ENCODE measurements at places on chromosomes 1 and 21.
A peak's percentile ranks its signal among the peaks of the same experiment; 100 is the strongest.

DNA sequence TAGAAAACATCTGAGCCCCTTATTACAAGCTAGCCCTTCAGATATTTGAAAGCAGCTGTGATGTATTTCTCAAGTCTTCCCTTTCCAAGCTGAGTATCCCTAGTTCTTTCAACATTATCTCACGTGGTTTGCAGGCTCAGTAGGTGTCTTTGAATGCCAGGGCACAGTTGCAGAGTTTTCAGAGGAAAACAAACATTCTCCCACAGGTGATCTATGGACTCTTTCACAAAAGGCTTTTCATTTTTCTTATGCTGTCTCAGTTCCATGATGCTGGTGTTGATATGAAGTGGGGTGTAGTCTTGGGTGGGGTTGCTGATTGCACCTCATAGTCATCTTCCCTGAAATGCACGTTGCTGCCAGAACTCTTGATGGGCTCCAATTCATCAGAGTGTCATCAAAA is 17.3 kb downstream of the CACNA1E start:
- no peaks in the 10 kb centered on the region for H3K27me3 ChIP-seq
- no peaks in the 10 kb centered on the region for H3K4me1 ChIP-seq
- H3K4me3 ChIP-seq: no peak overlapping the region
- no peaks in the 10 kb centered on the region for H3K36me3 ChIP-seq
- DNase-seq: no peak

DNA sequence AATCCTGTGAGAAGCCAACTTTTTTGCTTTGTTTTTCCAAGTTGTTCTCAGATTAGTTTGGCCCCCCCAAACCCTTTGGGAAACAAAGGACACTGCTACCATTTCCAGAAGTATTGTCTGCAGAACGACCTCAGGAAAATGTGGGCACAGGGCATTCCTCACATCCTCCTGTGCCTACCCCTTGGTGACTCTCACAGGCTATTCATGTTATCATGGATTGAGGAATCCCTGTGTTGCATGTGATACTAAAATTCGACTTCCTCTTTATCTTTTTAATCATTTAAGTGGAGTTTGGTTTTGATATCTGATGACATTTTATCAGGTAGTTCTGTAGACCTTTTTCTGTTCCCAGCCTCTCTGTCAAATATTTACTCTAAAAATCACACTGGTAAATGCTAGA is 184.5 kb downstream of the FASLG start:
- no peak for DNase-seq
- H3K4me3 ChIP-seq: no peak overlapping the region
- no peaks in the 10 kb centered on the region for H3K4me1 ChIP-seq

DNA sequence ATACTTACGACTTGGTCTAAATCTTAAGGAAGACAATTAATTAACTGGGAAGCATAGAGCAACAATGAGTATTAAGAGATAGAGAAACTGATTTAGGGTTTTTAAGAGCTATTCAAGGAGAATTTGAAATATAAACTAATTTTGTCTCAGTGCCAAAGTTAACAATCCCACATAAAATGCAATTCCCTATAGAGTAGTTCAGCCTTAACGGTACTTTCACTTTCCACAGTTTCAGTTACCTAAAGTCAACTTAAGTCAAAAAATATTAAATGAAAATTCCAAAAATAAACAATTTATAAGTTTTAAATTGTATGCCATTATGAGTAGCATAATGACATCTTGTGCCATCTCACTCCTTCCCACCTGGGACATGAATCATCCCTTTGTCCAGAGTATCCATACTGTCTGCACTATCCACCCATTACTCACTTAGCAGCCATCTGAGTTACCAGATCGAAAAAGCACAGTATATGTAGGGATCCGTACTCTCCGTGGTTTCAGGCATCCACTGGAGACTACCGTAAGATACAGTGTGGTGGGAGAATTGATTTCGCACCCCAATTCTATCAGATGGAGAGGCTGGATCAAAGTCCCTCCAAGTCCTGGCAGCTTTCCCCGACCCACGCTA is 4.8 kb upstream of the SARS1 start:
- peaks cover 20% of the 10 kb centered on the region for H3K4me1 ChIP-seq
- no peaks in the 10 kb centered on the region for H3K36me3 ChIP-seq
- DNase-seq: no peak
- H3K27me3 ChIP-seq: no peaks in the 10 kb centered on the region
- H3K4me3 ChIP-seq: no peak overlapping the region

GRCh38 chr1:160410406-160411005 is 10.1 kb downstream of the VANGL2 start:
- no peak overlapping the region for H3K4me3 ChIP-seq
- no peaks in the 10 kb centered on the region for H3K36me3 ChIP-seq
- DNase-seq: no peak
- H3K4me1 ChIP-seq: no peaks in the 10 kb centered on the region
- H3K27me3 ChIP-seq: no peaks in the 10 kb centered on the region

GRCh38 chr1:224640587-224640986 is 24.5 kb downstream of the CNIH3 start:
- no peaks in the 10 kb centered on the region for H3K27me3 ChIP-seq
- no peaks in the 10 kb centered on the region for H3K36me3 ChIP-seq
- DNase-seq: no peak
- H3K4me1 ChIP-seq: peaks cover 43% of the 10 kb centered on the region
- H3K4me3 ChIP-seq: no peak overlapping the region
- no peak overlapping the region for H3K27ac ChIP-seq

- H3K36me3 ChIP-seq: no peaks in the 10 kb centered on the region
- DNase-seq: no peak
- no peaks in the 10 kb centered on the region for H3K27me3 ChIP-seq
- H3K4me1 ChIP-seq: no peaks in the 10 kb centered on the region
- H3K27ac ChIP-seq: no peak overlapping the region
- no peak overlapping the region for H3K4me3 ChIP-seq
Measured at GRCh38 chr1:55512466-55512865, 297.3 kb upstream of the USP24 start.

DNA sequence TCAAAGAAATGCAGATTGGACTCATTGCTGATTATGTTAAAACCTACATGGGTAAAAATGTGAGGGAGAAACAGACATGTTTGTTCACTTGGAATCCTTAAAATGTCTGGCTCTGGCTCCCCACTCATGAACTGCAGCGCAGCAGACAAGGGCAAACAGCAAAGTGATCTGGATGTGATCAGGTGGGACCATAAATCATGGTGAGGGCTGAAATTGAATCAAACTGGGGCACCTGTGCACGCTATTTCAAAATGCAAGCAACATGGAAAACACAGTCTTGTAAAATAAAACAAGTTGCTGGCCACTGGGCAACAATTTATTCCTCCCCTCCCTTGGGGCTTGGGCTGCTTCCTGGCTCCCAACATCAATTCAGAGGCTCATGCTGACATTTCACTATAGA is 373.4 kb downstream of the SEC16B start:
- no peak overlapping the region for H3K4me3 ChIP-seq
- H3K27me3 ChIP-seq: no peaks in the 10 kb centered on the region
- no peaks in the 10 kb centered on the region for H3K4me1 ChIP-seq
- DNase-seq: no peak
- no peak overlapping the region for H3K27ac ChIP-seq

- no peaks in the 10 kb centered on the region for H3K27me3 ChIP-seq
- H3K27ac ChIP-seq: peak overlapping the region; percentile 53
- no peaks in the 10 kb centered on the region for H3K36me3 ChIP-seq
- peaks cover 13% of the 10 kb centered on the region for H3K4me1 ChIP-seq
- DNase-seq: no peak
- H3K4me3 ChIP-seq: no peak overlapping the region
Measured at GRCh38 chr1:34406377-34406776, 229.7 kb downstream of the C1orf94 start.

DNA sequence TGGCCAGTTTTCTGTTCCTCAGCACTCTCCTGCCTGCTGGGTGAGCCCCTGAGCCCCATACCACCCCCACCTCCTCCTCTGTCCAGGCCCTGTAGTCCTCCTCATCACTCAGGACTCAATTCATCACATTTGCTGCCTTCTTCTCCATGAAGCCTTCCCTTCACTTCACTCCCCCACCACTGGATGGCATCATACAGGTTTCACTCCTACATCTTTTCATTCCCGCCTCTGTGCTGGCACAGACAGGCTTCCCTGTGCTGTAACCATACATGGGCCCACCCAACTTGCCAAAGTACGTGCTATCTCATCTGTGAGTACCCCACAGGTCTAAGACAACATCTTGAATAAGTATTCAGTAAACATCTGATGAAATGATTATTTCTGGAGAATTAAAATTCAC is 56.9 kb downstream of the SLC45A1 start:
- peaks cover 70% of the 10 kb centered on the region for H3K4me1 ChIP-seq
- H3K27me3 ChIP-seq: no peaks in the 10 kb centered on the region
- DNase-seq: peak; percentile 25
- no peaks in the 10 kb centered on the region for H3K36me3 ChIP-seq
- peak overlapping the region; percentile 83 for H3K27ac ChIP-seq

DNA sequence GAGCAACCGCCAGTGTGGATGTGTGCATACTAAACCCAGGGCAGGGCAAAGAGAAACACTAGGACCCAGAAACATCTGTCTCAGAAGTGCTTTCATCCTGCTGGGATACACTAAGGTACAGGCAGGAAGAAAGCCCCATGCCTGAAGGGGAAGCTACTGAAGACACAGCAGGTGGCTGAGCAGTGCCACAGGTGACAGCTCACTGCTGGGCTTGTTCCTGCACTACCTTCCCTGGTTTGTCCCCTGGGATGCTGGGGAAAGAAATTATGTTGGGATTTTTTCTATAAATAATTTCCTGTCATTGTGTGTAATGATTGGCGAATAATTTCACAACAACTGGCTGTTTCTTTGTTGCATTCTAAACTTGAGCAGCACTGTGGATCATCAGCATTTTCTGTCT is 245.3 kb upstream of the RAB4A start:
- H3K36me3 ChIP-seq: no peaks in the 10 kb centered on the region
- DNase-seq: no peak
- H3K4me3 ChIP-seq: no peak overlapping the region
- no peaks in the 10 kb centered on the region for H3K27me3 ChIP-seq

DNA sequence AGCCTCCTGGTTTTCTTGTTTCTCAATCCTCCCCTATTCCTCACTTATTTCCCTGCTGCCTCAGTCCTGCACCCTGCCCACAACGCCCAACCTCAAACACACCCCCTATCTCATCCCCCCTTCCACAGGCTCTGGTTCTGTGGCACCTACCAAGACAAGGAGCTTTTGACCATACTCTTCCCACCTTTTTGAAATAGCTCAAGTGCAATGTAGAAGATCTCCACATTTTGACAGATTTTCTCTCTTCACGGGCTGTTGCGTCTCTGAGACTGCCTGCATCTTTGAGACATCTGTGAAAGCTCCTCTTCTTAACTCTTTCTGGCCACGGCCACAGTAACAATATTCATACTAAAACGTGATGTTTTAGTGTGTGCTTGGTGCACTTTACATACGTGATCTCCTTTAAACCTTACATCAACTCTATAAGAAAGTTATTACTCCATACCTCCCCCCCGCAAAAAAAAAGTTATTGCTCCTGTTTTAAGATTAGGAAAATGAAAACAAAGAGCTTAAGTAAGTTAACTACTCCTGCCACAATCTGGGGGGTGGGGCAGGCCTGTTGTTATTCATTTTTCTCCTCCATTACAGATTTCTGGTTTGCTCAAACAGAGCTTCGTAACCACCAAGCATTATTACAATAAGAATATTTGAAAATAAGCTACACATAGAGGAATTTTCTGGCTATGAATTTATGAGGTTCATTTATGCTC is 1.8 kb upstream of the SERBP1 start:
- H3K36me3 ChIP-seq: no peaks in the 10 kb centered on the region
- peaks cover 11% of the 10 kb centered on the region for H3K4me1 ChIP-seq
- H3K4me3 ChIP-seq: no peak overlapping the region
- H3K27ac ChIP-seq: no peak overlapping the region

GRCh38 chr1:17531682-17532487 is 7.6 kb upstream of the ARHGEF10L start:
- peak overlapping the region; percentile 78 for H3K27ac ChIP-seq
- peak; percentile 80 for DNase-seq
- H3K4me3 ChIP-seq: no peak overlapping the region
- no peaks in the 10 kb centered on the region for H3K27me3 ChIP-seq

GRCh38 chr21:43588957-43589356 is 70.3 kb downstream of the HSF2BP start:
- no peak overlapping the region for H3K4me3 ChIP-seq
- H3K27me3 ChIP-seq: no peaks in the 10 kb centered on the region
- H3K4me1 ChIP-seq: peaks cover 26% of the 10 kb centered on the region
- no peak for DNase-seq
- no peak overlapping the region for H3K27ac ChIP-seq

- no peaks in the 10 kb centered on the region for H3K4me1 ChIP-seq
- no peak overlapping the region for H3K4me3 ChIP-seq
- no peaks in the 10 kb centered on the region for H3K36me3 ChIP-seq
- no peak overlapping the region for H3K27ac ChIP-seq
- no peaks in the 10 kb centered on the region for H3K27me3 ChIP-seq
Measured at GRCh38 chr21:38740090-38740489, 65.6 kb upstream of the ETS2 start.

DNA sequence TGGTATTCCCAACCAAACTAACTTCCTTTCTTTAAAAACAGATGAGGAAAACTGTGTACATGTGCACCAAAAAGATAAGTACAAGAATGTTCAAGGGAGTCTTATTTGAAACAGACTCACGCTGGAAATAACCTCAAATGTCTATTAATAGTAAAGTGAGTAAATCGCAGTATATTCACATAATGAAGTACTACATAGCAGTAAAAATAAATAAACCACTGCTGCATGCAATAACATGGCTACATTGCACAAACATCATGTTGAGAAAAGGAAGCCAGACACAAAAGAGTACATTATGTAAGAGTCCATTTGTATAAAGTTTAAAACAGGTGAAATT is 5.2 kb upstream of the DENND2D start:
- DNase-seq: no peak
- H3K27me3 ChIP-seq: no peaks in the 10 kb centered on the region
- no peaks in the 10 kb centered on the region for H3K36me3 ChIP-seq
- peak overlapping the region; percentile 96 for H3K27ac ChIP-seq

GRCh38 chr21:28959367-28960099 is 33.1 kb downstream of the LTN1 start:
- peaks cover 8% of the 10 kb centered on the region for H3K4me1 ChIP-seq
- no peaks in the 10 kb centered on the region for H3K27me3 ChIP-seq
- H3K27ac ChIP-seq: no peak overlapping the region

GRCh38 chr1:236108027-236108648 is 34.2 kb upstream of the GPR137B start:
- H3K27me3 ChIP-seq: no peaks in the 10 kb centered on the region
- no peaks in the 10 kb centered on the region for H3K36me3 ChIP-seq
- H3K4me3 ChIP-seq: no peak overlapping the region
- no peaks in the 10 kb centered on the region for H3K4me1 ChIP-seq
- H3K27ac ChIP-seq: no peak overlapping the region
- DNase-seq: no peak

All from body of pancreas (tissue), 4 donors.